ENCODE measurements at places on chromosomes 1 and 21.
A peak's percentile ranks its signal among the peaks of the same experiment; 100 is the strongest.

GRCh38 chr1:156803086-156803851, 13.4 kb downstream of the SH2D2A start:
- peaks cover 42% of the 10 kb centered on the region for H3K4me1 ChIP-seq
- DNase-seq: no peak
- no peak overlapping the region for H3K4me3 ChIP-seq

- H3K4me1 ChIP-seq: no peaks in the 10 kb centered on the region
- H3K36me3 ChIP-seq: no peaks in the 10 kb centered on the region
- H3K27ac ChIP-seq: no peak overlapping the region
- DNase-seq: no peak
- peaks cover 4% of the 10 kb centered on the region for H3K27me3 ChIP-seq
These were observed 20.5 kb upstream of the ZBTB18 start for GRCh38 chr1:244030481-244031040.

GRCh38 chr1:80533093-80533492, 1267.6 kb upstream of the ADGRL2 start:
- no peaks in the 10 kb centered on the region for H3K36me3 ChIP-seq
- H3K27ac ChIP-seq: no peak overlapping the region
- no peak overlapping the region for H3K4me3 ChIP-seq

DNA sequence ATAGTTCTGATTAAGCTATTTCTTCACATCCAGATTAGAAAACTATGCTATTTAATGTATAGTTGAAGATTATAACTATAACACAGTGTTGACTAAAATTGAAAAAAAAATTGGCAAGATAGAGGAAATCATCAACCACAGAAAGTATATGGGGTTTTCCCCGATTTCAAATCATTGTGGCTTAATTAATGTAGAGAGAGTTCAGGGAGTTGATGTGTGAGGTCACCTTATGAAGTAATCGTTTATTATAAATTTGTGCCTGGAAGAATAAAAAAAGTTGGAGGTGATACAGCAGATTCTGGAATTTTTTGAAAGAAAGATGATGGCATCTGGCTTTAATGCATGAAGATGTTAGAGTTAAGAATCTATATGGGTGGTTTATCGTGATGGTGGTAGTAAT, 84.3 kb downstream of the PTGS2 start:
- peaks cover 21% of the 10 kb centered on the region for H3K27me3 ChIP-seq
- no peak overlapping the region for H3K4me3 ChIP-seq
- no peak for DNase-seq
- H3K4me1 ChIP-seq: peaks cover 3% of the 10 kb centered on the region
- no peak overlapping the region for H3K27ac ChIP-seq

- peak overlapping the region; percentile 69 for H3K27ac ChIP-seq
- peaks cover 14% of the 10 kb centered on the region for H3K36me3 ChIP-seq
- peak overlapping the region; percentile 93 for H3K4me3 ChIP-seq
- peak; percentile 38 for DNase-seq
These were observed 2.3 kb downstream of the SPEN start for GRCh38 chr1:15849775-15850324.

- H3K36me3 ChIP-seq: no peaks in the 10 kb centered on the region
- no peak for DNase-seq
- peaks cover 20% of the 10 kb centered on the region for H3K27me3 ChIP-seq
- H3K27ac ChIP-seq: no peak overlapping the region
These were observed 102.1 kb upstream of the NBPF4 start for GRCh38 chr1:108345776-108346531.
